Activated naive CD4-positive, alpha-beta T cell treated with anti-CD3 and anti-CD28 coated beads, Interleukin-2, amount 50 U/mL, for 16 hours (primary cell): ENCODE measurements at places on chromosomes 2 and 18.
A peak's percentile ranks its signal among the peaks of the same experiment; 100 is the strongest.

- no peak for DNase-seq
Observed at GRCh38 chr2:21406911-21407310, 283.1 kb downstream of the TDRD15 start.

DNA sequence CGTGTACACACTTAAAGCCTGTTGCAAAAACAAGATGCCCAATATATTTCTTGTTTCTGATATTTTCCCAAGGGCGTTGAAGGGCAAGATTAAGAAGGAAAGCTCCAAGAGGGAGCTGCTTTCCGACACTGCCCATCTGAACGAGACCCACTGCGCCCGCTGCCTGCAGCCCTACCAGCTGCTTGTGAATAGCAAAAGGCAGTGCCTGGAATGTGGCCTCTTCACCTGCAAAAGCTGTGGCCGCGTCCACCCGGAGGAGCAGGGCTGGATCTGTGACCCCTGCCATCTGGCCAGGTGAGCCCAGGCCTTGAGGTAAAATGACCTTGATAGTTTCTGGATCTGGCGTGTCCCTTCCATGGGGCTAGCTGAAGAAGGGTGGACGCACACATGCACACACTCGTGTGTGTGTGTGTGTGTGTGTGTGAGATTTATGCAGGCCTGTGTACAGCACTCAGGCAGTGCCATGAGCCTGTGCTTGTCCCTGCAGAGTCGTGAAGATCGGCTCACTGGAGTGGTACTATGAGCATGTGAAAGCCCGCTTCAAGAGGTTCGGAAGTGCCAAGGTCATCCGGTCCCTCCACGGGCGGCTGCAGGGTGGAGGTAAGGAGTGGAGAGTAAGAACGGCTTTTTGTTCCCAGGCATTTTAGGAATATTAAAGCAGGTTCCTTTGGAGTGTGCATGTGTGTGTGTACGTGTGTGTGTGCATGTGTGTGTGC lies 23.6 kb downstream of the MLPH start:
- no peak for DNase-seq

GRCh38 chr2:100289020-100289419 lies 33.3 kb downstream of the LONRF2 start:
- no peak for DNase-seq

DNA sequence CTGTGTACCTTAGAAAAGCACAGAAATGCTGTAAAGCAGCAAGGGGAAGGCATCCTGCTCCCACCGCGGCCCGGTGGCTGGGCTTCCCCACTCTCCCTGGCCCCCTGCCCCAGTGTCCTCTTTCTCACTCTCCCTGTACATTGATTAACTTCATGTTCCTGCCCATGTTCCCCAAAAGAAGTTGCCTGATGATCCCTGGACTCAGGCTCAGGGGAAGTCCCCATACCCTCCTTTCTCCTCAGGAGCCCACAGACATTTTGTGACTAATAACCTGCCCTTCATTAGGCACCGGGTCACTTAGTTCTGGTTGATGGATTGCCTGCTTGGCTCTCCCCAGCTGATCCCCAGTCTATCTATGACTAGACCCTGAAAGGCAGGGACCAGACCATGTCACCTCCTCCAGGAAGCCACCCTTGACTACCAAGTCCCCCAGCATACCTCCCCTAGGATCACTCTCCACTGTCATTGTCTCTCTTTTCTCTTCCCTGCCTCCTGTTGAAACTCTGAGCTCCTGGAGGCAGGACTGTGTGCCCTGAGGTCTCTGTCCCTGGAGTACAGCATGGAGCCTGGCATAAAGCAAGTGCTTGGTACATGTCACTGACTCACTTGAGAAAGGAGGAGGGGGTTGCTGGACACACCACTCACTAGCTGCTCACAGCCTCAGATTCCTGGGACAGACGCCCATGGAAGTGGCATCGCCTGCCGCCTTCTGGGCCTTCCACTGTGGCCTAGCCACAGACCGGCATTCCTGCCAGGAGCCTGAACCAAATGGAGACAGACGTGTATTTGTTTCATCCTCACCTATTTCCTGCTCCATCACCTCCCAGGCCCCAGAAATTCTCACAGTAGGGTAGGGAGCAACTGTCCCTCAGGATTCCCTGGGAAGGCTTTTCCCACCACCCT lies 13.5 kb downstream of the MALL start:
- DNase-seq: no peak

DNA sequence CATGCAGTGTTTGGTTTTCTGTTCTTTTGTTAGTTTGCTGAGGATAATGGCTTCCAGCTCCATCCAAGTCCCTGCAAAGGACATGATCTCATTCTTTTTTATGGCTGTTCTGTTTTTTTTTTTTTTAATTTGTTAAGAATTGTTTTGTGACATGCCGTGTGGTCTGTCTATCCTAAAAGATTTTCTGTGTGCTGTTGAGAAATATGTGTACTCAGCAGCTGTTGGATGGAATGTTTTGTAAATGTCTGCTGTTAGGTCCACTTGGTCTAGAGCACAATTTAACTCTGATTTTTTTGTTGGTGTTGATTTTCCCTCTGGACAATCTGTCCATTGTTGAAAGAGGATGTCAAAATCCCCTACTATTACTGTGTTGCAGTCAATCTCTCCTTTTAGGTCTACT lies 80.4 kb upstream of the WDR75 start:
- no peak for DNase-seq

DNA sequence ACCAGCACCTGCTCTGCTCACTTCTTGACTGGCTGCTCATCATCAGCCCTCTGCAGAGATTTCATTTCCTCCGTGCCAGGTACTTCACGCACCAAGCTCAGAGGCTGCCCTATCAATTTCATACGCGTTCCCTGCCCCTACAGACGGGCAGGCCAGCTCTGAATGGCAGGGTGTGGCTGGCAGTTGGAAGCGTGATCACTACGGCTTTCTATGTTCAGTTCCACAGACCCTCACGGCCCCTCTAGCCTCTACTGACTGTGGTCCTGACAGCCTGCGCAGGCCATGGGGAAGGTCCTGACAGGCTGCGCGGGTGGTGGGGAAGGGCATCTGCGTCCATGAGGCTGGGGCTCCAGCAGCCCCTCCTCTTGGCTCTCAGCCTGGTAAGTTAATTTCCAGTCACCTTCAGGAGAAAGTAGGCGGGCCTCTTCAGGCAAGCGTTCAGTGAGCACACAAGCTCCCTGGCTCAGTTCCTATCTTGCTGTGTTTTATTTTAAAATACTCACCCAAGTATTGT lies 154.8 kb downstream of the ZNF236 start:
- DNase-seq: no peak

- no peak for DNase-seq
Observed at GRCh38 chr2:183359867-183360266, 235.6 kb downstream of the NUP35 start.

- no peak for DNase-seq
Observed at GRCh38 chr2:101546376-101547058, 71.6 kb upstream of the RFX8 start.

GRCh38 chr2:16655445-16655837 lies 10.2 kb downstream of the CYRIA start:
- DNase-seq: no peak

DNA sequence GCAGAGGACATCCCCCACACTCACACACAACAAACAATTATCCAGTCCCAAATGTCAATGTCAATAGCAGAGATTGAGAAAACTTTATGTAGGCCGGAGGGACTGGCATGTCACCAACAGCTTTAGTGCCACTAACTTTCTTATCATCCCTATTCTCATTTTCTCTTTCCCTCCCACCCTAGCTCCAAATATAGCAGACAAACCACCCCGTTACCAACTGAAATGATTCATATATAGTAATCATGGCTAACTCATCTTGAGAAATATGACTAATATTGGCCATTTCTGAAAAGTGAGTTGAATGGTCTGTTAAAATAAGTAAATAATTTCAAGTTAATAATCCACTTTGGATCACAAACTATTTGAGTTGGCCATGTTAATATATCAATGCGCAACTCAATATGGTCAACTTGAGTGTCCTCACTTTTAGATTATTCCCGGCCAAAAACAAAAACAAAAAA lies 242.1 kb upstream of the RND3 start:
- no peak for DNase-seq

DNA sequence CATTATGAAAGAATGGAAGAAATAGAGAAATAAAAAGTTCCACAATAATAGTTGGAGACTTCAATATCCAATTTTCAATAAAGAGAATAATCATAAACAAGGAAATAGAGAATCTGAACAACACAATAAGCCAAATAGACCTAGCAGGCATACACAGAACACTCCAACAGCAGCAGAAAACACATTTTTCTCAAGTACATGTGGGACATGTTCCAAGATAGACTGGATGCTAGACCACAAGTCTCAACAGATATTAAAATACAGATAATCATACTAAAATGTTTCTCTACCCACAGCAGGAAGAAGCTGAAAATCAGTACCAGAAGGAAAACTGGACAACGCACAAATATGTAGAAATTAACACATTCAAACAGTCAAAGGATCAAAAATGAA lies 113.9 kb downstream of the USP34 start:
- no peak for DNase-seq

- no peak for DNase-seq
Observed at GRCh38 chr2:120525056-120526046, 179.4 kb downstream of the INHBB start.

DNA sequence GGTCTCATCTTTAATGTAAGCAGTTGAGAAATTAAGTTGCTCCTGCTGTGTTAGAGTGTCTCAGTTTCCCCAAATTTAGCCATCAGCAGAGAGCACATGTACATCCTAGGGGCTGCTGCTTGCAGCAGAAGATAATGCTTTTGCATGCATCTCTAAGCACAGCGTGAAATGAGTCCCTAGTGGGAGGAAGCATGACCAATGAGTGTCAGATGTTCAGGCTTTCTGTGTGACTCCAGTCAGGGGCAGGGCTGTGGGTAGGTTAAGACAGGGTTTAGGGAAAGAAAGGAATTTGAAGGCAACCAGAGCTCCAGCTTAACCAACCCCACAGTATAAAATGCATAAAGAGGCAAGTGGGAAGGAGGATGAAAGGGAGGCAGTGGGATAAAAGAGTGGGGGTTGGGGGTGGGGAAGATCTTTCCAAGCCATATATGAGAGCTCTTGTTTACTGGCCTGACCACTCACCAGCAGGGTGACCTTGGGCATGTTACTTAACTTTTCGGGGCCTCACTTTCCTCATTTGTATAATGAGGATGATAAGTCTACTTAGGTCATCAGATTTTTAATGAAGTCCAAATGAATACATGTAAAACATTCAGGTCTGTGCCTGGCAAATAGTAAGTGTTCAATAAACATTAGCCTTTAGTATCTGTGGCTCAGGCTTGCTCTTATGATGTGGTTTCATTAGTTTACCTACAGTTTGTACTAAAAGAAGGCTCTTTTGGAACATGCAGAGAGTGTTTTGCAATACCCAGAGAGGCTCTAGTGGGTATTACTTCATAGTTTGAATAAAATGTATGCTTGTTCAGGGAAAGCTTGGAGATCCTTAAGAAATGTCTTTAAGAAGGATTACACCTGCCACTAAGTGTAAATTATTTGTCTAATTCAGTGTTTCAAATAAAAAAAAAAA lies 42.7 kb upstream of the PELI1 start:
- DNase-seq: no peak

GRCh38 chr18:73973972-73974371 lies 173.7 kb downstream of the FBXO15 start:
- no peak for DNase-seq

GRCh38 chr2:62475172-62476011 lies 30.6 kb downstream of the TMEM17 start:
- no peak for DNase-seq

- no peak for DNase-seq
Observed at GRCh38 chr2:11159574-11160170, 4.4 kb downstream of the SLC66A3 start.

DNA sequence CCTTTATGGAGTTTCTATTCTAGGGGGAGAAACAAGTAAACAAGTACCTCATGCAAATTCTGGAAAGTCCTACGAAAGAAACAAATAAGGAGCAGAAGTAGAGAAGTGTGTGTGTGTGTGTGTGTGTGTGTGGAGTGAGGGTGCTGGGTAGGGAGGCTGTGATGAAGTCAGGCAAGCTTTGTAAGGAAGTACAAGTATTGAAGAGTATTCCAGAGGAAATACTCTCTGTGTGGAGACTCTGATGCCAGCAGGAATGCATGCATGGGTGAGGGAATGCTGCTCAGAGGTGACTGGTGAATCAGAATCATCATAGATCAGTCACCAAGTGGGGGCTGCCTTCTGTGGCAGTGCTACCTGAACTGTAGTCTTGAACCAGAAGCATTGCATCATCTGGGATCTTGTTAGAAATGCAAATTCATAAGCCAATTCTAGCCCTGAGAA lies 34.5 kb downstream of the SLC4A3 start:
- DNase-seq: no peak

DNA sequence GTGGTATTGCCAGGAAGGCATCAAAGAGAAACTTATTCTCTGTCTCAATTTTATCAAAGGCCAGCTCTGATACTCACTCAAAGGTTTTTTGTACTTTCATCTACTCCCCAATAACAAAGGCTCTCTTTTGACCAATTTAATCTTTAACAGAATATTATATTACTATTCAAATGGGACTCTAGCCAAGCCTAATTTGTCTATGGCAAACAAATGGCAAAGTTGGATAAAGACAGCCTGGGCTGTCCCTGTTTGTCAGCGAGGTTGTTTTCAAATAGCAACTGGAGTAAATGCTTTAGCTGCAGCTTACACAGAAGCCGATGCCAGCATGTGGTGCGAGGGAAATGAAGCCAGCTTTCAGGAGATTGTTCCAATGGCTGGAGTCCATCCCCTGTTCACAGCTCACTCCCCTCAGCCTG lies 80.1 kb upstream of the CTNNA2 start:
- DNase-seq: no peak

- DNase-seq: no peak
Observed at GRCh38 chr2:74071426-74071825, 76.3 kb downstream of the BOLA3 start.

GRCh38 chr2:241950413-241951315 lies 81.1 kb downstream of the RTP5 start:
- DNase-seq: peak; percentile 71

GRCh38 chr2:20447437-20448245 lies 767 bp downstream of the RHOB start:
- DNase-seq: peak; percentile 29
